ENCODE measurements at places on chromosomes 13 and 19.
A peak's percentile ranks its signal among the peaks of the same experiment; 100 is the strongest.

- peak; percentile 57 for DNase-seq
These were observed 112.2 kb upstream of the GPR12 start for GRCh38 chr13:26872525-26873385.

DNA sequence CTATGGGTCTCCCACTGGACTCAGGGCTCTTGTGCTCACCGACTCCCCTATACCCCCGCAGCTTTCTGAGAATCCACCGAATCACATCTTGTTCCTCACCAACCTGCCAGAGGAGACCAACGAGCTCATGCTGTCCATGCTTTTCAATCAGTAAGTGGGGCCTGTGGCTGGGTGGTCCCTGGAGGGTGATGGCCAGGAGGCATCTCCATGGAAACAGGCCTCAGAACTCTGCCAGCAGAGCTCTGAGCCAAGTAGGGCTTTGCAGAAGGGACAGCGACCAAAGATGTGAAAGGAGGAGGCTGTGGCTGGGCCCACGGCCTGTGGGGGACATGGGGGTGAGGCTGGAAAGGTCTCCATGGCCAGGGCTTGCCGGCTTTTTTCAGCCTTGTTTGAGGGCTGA is 11.8 kb upstream of the MIA start:
- DNase-seq: no peak

DNA sequence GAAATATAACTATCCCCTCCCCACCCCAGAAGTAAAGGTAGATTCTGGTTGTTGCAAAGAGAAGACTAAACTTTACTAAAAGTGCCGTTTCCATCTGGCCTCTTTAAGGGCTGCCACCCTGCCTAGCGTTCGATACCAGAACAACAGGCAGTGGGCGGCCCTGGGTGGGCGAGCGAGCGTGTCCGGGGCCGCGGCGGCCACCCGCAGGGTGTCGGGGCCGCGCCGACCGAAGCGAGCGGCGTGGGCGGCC is 2.6 kb downstream of the FGF9 start:
- DNase-seq: no peak

- no peak for DNase-seq
These were observed 26.7 kb upstream of the ISYNA1 start for GRCh38 chr19:18464646-18465045.

GRCh38 chr13:98486412-98486811 is 90.5 kb downstream of the STK24 start:
- DNase-seq: no peak

- DNase-seq: no peak
These were observed 64.7 kb downstream of the ZNF823 start for GRCh38 chr19:11674067-11674492.

GRCh38 chr19:38679839-38680238 is 32.4 kb downstream of the ACTN4 start:
- DNase-seq: no peak

DNA sequence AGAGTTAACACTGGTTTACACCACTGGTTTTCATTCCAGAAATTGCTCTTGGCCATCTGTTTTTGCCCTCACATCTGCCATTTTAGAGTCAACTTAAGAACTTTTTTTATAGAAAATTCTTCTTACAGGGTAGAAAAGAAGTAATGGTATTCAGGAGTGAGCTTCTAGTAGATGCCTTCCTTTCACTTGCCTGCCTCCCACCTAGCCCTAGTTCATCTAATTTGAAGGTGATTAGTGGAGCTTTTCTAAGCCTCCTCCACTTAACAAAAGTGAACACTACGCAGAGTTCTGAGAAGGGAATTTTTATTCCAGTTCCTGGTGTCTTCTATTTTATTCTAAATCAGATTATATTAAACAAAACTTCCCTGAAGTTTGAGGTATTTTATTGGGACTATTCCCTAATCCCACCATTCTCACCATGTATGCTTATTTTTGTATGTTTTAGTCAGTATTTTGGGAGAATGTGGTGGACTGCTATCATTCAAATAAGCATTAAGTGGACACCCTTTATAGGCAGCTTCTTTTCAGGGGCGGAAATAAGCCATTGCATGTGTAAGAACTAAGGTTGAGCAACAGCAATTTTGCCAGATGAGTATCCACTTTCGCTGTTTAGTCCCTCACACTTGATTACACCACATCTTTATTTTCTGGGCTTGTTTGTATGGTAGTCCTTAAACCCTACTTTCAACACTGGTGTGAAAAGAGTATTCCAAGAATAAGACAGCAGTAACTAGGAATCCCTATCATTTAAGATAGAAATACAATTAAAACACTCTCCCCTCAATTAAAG is 156.9 kb downstream of the ENOX1 start:
- DNase-seq: no peak
